ENCODE measurements at places on chromosomes 3 and 15.

DNA sequence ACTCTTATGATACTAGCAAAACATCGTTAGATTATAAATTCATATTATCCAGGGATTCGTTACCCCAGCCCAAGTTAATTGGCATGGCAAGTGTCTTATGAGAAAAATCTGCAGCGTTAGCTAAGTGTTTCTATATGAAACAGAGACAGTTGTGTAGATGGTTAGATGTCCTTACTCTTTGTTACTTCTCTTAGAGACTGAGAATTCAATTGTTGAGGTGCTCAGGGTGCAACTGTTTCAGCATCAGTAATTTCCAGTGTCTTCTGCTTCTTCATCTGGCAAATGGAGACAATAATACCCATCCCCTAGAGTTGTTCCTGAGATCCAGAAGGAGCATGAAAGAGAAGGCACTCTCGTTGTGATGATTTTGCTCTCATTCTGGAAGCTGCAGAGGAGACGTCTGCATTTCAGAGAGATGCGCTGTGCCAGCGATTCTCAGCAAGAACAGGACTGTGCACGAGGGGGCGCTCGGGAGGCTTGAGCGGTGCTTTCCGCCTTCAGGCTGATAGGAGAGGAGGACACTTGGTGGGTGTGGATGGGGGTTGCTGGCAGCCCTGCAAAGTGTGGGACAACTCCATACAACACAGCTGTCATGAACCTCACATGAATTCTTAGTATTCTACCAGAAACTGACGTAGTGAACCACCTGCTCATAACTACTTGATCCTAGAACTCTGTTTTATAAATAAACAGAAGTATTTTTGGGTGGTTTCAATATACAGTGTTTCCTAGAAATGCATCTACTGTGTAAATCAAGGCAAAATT lies 39.7 kb upstream of the SPSB4 start:
- peak; percentile 21 for DNase-seq

DNA sequence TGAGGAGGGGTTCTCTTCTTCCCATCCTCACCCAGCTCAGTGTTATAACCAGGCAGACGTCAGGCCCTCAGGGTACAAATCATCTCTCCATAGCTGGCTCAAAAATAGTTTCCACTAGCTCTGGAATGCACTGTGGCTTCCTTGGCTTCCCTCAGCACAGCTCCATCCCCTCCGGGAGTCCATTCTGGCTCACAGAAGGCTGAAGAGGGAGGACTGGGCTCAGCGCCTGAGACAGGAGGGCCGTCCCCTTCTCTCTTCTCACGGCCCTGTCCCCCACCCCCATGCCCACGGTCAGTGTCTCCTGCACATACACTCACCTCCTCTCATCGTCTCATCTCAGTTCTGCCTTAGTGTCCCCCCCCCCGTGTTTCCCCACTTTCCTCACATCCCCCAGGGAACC lies 50.1 kb downstream of the UMPS start:
- no peak for DNase-seq

- peak; percentile 11 for DNase-seq
Measured at GRCh38 chr3:55484191-55484689, 2.9 kb downstream of the WNT5A start.

DNA sequence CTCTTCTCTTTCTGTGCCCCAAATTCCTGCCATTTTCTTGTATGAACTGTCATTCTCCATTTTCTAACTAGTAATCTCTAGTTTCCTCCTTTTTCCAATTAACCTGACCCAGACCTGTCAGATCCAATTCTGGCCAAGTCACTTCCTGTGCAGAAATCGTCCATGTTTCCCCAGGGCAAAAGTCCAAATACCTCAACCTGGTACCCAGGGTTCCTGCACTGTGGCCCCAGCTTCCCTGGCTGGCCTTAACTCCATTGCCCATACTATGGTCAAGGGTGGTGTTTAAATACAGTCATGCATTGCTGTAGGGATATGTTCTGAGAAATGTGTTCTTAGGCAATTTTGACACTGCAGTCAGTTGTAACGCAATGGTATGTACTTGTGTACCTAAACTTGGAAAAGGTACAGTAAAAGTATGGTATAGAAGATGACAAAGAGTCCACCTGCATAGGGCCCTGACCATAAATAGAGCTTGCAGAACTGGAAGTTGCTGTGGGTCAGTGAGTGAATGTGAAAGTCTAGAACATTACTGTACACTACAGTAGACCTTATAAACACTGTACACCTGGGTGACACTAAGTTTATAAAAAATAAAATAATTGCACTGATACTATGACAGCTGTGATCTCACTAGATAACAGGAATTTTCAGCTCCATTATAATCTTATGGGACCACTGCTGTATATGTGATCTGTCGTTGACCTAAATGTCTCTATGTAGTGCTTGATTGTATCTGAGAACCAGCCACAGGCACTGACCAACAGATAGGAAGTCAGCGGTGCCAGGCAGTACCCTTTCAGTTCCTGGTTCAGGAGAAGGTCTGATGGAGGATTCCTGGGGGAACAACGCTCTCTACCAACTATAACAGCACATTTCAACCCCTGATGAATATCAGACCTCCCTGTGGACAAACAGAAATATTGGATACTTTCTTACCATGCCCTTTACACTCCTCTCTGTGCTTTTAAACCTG lies 336.1 kb upstream of the PROK2 start:
- no peak for DNase-seq

- DNase-seq = no peak
Measured at GRCh38 chr3:99468918-99469317, 169.5 kb upstream of the COL8A1 start.

Measured in GM06990 (cell line).